Astrocyte (in vitro differentiated cells and primary cell): ENCODE measurements at places on chromosomes 12 and 14.
A peak's percentile ranks its signal among the peaks of the same experiment; 100 is the strongest.

GRCh38 chr14:78403278-78403815 lies 233.2 kb downstream of the NRXN3 start:
- peak; percentile 71 for DNase-seq

- no peak for DNase-seq
Measured at GRCh38 chr12:108899145-108899544, 19.3 kb downstream of the DAO start.

DNA sequence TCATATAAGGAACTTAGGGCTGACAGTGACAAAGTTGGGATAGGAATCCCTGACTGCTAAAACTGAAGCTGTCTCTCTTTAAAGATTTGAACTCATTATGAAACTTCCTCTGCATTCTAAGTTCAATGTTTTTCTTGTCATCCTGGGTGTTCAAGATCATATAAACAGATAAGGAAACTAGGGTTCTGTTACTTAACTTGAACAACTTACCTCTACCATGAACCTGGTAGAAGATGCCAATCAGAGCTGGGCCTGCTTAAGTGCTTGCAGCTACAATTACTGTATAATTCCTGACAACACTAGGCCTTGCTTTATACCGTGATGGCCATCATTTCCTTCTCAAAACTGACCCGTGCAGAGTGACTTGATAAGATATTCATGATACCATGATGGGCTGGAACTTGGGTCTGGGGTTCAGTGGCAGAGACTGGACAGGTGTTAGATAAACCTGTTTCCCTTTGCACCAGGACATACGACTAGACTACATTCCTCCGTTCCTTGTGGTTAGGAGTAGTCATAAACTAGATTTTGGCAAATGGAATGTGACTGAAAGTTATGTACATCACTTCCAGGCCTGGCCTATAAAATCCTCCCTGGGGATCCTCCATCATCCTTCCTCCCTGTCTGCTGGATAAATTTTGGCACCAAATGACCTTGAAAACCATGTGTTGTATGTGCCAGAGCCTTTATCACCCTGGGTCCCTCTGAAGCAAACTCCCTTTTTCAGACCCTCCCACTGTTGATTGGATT lies 172.2 kb upstream of the PRICKLE1 start:
- peak; percentile 78 for DNase-seq

DNA sequence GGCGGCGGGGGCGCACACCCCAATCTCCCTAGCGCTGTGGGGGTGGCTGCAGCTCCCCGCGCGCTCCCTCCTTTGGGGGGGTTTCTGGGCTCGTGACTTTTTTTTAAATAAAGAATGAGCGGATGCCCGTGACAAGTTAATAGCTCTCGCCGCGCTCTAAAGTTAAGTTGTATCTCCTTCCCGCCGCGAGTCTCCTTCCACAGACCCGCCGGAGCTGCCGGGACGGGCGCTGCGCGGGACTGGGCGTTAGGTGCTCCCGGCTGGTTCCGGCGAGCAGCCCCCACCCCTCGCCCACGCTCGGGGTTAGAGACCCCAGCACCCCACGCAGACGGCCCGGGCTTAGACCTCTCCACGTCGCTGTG lies 82.6 kb upstream of the HMGA2 start:
- peak; percentile 42 for DNase-seq
